ENCODE measurements at places on chromosomes 1 and 21.

DNA sequence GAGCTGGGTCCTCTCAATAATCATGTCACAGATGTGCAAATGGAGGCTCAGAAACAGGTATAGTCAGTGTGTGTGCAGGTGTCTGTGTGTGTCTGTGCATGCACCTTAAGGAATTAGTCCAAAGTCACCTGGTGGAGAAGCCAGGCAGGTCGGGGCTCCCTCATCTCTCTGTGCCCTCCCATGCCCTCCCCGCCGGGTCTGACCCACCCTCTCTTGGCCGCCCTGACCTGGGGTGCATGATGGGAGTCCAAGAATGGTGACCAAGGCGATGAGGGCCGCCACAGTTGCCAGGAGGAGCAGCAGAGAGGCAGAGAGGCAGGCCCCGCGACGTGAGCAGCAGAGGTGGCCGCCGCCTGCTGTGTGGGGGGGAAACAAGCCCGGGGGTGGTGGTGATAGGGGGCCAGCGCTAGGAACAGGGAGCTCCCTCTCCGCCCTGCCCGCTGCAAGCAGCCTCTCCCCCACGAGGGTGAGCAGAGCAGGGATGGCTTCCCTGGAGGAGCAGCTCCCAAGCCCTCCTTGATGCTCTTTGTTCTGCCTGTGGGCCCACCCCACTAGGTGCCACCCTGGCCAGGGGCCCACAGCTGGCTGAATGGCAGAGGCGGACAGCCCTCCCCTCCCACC lies 3.9 kb downstream of the LDLRAD1 start:
- no peaks in the 10 kb centered on the region for H3K36me3 ChIP-seq
- peaks cover 2% of the 10 kb centered on the region for H3K27me3 ChIP-seq
- H3K4me1 ChIP-seq: no peaks in the 10 kb centered on the region
- no peak overlapping the region for H3K4me3 ChIP-seq
- no peak overlapping the region for H3K27ac ChIP-seq
- no peak for DNase-seq

- peaks cover 29% of the 10 kb centered on the region for H3K27me3 ChIP-seq
- H3K4me1 ChIP-seq: peaks cover 5% of the 10 kb centered on the region
- DNase-seq: no peak
- no peaks in the 10 kb centered on the region for H3K36me3 ChIP-seq
Observed at GRCh38 chr1:119676571-119677206, 28.6 kb upstream of the ZNF697 start.

- DNase-seq: no peak
- H3K27me3 ChIP-seq: no peaks in the 10 kb centered on the region
- H3K36me3 ChIP-seq: no peaks in the 10 kb centered on the region
- no peak overlapping the region for H3K4me3 ChIP-seq
- H3K27ac ChIP-seq: no peak overlapping the region
- H3K4me1 ChIP-seq: peaks cover 8% of the 10 kb centered on the region
Observed at GRCh38 chr1:89088572-89088971, 23.6 kb upstream of the GBP1 start.

DNA sequence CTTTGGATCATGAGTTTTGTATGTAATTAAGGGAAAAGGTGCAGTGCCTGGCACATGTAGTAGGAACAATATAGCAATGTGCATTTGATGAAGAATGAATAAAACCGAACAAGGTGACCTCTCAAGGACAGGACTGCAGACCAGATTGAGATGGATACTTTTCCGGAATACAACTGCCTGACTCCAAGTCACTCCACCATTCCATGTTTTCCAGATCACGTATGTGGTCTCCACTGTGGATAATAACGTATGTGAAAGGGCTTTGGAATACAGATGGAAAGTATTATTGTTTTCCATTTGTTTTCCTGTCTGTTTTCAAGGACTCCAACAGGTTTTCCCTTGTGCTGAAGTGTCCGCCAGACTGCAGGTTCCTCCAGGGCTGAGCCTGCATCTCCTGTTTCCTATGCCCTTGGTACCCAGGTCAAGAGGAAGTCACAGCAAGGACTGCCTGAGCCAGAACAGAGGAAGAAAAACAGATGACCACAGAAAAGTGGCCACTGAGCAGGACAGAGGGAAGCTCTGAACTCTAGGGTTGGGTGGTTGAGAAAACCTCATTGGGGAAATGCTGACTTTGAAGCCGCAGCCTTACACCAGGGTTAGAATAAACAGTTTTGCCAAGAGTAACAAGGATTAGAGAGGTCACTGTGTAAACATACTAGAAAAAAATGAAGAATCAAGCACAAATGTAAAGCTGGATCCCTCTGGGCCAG lies 4.0 kb downstream of the CFAP45 start:
- no peak overlapping the region for H3K27ac ChIP-seq
- no peak for DNase-seq
- H3K4me3 ChIP-seq: no peak overlapping the region
- H3K36me3 ChIP-seq: no peaks in the 10 kb centered on the region

- H3K27ac ChIP-seq: peak overlapping the region; percentile 87
- DNase-seq: no peak
- H3K4me3 ChIP-seq: no peak overlapping the region
- H3K36me3 ChIP-seq: peaks cover 7% of the 10 kb centered on the region
Observed at GRCh38 chr21:34640858-34641257, 25.9 kb upstream of the RCAN1 start.

- H3K4me3 ChIP-seq: no peak overlapping the region
- H3K27me3 ChIP-seq: peaks cover 3% of the 10 kb centered on the region
- no peaks in the 10 kb centered on the region for H3K36me3 ChIP-seq
- H3K27ac ChIP-seq: no peak overlapping the region
- DNase-seq: no peak
Observed at GRCh38 chr1:77024500-77024899, 157.2 kb downstream of the ST6GALNAC5 start.

DNA sequence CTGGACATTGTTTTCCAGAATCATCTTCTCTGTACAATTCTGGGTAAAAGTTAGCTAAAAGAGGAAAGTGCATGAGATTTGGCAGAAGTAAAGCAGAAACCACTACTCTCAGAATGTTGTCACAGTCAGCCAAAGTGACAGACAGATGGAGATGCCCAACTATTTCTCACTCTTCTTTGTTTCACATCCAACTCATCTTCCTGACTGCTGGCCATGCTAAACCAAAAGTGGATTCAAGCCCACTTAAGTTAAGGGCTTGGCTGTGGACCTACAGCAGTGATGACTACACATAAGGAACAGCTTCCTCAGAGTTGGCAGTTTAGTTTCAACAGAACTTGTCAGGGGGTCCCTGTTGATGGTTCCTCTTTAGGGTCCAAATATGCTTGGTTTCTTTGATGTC lies 730.2 kb downstream of the LRRIQ3 start:
- no peaks in the 10 kb centered on the region for H3K36me3 ChIP-seq
- no peaks in the 10 kb centered on the region for H3K4me1 ChIP-seq
- DNase-seq: no peak
- no peaks in the 10 kb centered on the region for H3K27me3 ChIP-seq

- no peak overlapping the region for H3K4me3 ChIP-seq
- no peak for DNase-seq
Observed at GRCh38 chr1:101428562-101428961, 191.7 kb downstream of the S1PR1 start.

GRCh38 chr1:27614043-27614624 lies 10.2 kb upstream of the AHDC1 start:
- no peaks in the 10 kb centered on the region for H3K27me3 ChIP-seq
- H3K4me1 ChIP-seq: peaks cover 49% of the 10 kb centered on the region
- no peak overlapping the region for H3K4me3 ChIP-seq
- H3K36me3 ChIP-seq: no peaks in the 10 kb centered on the region
- H3K27ac ChIP-seq: peak overlapping the region; percentile 87
